ENCODE measurements at places on chromosomes 16 and 17.

DNA sequence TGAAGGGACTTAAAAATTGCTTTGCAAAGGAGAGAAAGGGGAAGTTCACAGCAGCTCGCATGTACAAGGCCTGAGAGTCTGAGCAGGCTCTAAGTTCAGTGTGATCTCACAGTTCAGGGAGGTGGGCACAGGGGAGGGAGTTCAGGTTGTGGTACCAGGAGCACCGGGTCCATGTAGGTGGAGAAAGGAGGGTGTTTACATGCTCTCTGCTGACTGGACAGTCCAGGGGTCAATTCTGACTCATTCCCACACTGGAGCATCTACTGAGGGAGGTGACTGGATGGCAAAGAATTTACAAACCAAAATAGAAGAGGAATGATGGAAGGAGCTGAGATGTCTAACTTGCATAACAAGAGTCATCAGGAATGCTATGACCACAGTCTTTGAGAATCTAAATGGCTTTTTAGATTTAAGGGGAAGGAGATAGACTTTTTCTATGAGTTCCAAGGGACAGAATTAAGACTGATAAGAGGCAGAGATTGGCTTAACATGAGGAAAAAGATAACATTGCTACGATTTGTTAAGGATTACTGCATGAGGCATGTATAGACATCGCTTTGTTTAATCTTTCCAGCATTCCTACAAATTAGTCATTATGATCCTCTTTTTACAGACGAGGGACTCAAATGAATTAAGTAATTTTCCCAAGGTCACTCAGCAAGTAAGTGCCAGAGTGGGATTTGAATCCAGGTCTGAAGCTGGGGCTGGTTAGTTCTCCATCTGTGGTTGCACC lies 29.9 kb downstream of the MIS12 start:
- peak; percentile 100 for DNase-seq

GRCh38 chr16:82728901-82729300 lies 102.1 kb downstream of the CDH13 start:
- no peak for DNase-seq

GRCh38 chr17:63911041-63911635 lies at the start of gene CSHL1:
CSHL1 (minus strand) TSS chr17:63911258; CDS start chr17:63911196, 62 bp downstream.
- no peak for DNase-seq

GRCh38 chr17:34413443-34414119 lies 50.5 kb upstream of the CCL1 start:
- DNase-seq = no peak

DNA sequence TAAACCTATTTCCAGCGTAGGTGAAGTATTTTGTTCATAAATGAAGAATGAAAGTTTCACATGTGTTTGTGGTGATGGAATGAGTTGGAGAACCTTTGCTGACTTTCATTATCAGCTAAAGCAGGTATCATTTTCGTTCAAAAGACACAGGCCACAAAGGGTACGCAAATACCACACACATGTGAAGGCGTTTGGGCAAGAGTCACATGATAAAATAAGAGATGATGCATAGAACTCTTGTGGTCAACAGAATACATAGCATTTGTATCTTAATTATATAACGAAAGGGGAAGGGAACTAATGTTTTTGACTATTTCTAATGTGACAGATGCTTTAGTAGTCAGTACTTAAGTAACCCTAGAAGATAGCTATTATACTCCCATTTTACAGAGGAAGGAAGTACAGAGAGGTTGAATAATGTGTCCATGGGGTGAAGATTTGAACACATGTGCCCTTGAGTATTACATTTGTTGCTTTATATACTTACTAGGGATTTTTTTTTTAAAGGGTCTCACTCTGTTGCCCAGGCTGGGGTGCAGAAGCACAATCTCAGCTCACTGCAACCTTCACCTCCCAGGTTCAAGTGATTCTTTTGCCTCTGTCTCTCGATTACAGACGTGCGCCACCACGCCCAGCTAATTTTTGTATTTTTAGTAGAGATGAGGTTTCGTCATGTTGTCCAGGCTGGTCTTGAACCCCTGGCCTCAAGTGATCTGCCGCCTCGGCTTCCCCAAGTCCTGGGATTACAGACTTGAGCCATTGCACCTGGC lies 4.8 kb downstream of the RPA1 start:
- no peak for DNase-seq

- DNase-seq = no peak
These were observed 28.5 kb upstream of the EFCAB13 start for GRCh38 chr17:47295037-47295873.

- DNase-seq = peak; percentile 71
These were observed 5.7 kb downstream of the HOXB2 start for GRCh38 chr17:48539177-48539576.

DNA sequence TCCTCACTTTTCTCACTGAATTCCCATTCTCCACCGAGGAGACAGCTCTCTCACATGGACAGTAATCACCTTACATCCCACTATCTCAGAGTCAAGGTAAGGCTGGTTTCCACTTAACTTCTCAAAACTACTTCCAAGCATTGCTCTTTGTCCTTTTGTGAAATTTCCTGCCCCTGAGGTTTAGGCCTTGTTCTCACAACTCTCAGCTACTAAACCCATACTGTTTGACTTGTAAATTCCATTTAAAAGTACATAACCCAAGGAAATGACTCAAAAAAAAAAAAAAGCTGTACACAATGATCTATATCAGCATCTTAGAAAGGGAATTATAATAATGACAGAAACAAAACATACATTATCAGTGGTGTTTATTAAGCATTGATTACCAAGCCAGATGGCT lies 8.8 kb downstream of the CDC27 start:
- DNase-seq = no peak

- no peak for DNase-seq
These were observed 16.8 kb downstream of the PIEZO1 start for GRCh38 chr16:88768071-88768783.

GRCh38 chr17:71753070-71753469 lies 367.8 kb upstream of the SOX9 start:
- no peak for DNase-seq

DNA sequence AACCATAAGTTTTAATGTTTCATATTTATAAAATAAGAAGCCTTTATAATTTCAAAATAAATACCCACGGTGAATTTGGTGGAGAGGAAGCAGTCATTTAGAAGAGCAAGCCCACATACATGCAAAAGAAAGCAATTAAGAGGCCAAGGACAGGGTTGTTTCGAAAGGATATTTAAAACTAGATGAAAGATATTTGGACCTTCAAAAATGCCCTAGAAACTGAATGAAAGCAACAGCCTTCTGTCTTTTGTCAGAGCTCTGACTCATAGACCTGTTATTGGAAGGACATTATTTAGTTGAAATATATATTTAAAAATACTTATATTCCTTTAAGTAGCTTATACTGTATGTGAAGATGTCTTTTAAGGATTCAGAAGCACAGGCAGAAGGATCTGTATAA lies 8.6 kb upstream of the METTL9 start:
- no peak for DNase-seq

GRCh38 chr17:66843627-66844026 lies 8.7 kb downstream of the CACNG5 start:
- DNase-seq = no peak

DNA sequence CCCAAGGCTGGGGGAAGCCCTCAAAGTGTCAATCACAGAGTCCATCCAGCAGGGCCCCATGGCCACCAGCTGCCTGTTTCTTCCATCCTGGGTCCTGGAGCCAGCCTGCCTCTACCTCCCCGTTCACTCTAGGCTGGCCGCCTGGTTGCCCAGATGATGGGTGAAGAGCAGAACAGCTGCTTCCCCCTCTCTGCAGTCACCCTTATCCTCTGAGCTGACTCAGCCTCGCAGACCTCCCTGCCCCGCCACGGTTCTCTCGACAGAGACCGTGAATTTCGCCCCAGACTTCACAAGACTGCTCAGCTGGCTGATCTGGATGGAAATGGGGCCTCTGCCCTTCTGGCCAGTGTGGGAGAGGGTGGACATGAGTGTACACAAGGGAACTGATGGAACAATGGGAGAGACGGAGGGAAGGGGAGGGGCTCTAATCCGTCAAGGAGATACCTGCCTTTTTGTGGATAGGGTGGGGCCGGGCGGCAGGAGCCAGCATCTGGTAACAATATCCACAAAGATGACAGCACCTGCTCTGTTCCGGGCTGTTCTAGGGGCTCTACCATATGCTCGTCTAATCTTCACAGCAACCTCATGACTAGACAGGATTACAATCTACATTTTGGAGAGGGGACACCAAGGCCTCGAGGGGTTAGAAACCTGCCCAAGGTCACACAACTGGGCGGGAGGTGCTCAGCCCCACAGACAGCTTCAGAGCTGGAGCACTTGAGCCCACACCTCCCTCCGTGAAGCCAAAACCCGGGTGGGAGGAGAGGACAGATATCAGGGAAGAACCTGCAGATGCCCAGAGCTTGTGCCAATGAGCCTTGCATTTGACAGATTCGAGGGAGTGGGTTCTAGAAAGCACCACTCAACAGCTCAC lies 136.0 kb downstream of the SDK2 start:
- no peak for DNase-seq

DNA sequence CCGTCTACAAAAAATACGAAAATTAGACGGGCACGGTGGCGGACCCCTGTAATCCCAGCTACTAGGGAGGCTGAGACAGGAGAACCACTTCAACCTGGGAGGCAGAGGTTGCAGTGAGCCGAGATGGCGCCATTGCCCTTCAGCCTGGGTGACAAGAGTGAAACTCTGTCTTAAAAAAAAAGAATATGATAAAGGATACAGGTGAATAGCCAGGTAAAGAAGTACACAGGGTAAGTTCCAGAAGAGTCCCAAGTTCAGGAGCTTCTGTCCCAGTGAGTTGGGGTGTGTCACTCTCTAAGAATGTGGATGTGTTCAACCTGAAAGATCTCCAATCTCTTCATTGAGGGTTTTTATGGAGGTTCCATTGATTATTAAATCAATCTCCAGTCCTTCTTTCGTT lies 6.8 kb downstream of the TMC5 start:
- DNase-seq = no peak

GRCh38 chr16:10988879-10989278 lies 44.5 kb downstream of the CLEC16A start:
- DNase-seq = no peak

Data from NCI-H226 (cell line).